T-helper 22 cell (primary cell): ENCODE measurements at places on chromosomes 6 and 20.

DNA sequence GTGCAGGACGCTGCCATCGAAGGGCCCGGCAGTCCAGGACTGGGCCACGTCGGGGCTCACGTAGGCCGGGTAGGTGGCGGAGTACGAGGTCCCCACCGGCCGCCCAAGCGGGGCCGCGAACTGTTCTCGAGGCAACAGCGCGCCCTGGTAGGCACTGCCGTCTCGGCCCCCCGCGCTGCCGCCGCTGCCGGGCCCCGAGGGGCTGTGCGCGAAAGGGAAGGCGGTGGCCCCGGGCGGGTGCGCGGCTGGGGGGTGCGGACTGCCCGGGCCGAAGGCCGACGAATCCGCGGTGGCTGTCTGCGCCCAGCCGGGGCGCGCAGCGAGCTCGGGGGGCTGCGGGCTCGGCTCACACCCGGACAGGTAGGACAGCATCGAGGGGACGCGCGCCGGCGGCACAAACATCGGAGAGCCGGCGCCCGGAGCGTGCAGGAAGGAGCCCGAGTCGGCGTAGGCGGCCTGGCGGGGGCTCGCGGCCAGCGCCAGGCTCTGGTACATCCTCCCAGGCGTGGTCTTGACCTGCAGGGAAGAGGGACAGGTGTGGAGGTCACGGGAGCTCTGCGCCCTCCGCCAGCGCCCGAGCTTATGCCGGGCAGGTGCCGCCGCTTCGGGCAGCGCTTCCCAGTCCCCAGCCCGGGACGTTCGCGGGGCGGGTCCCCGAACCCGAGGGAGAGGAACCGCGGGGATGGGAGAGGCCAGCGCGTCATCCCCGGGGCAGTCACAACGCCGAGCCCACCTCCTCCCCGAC, 596 bp downstream of the GATA5 start:
- DNase-seq, result no peak

GRCh38 chr6:9540534-9541126, 874.2 kb downstream of the TFAP2A start:
- no peak for DNase-seq

DNA sequence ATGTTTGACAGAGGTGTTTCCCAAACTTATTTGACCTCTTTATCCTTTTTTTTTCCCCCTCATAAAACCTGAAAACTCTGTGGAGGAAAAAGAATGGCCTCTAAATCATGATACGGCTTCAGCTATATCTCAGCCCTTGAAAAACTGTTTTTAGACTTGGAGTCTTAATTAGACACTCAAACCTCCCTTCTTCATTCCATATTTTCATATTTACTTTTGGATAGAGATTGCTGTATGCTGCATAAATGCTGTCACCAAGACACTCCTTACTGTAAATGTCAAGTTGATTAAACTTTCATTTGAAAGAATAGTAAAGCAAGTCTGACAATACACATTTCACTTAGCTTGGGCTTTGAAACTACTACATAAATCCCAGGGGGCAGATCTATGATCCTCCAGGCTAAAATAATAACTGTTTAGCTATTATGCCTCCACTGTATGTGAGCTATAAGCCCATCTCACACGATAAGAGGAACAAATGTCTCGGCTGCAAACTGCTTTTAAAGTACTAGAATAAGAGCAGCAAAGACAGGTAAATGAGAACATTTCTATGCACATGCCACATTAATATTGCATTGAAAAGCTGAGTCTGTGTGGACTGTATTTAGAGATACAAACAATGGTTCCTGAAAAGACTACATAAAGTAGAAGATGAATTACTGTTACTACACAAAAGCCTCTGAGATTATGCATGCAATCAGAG, 141.3 kb upstream of the HMGN3 start:
- no peak for DNase-seq

- DNase-seq, result no peak
These were observed at the start of gene KIAA1755 for GRCh38 chr20:38260378-38261053. Gene KIAA1755, minus strand, starts transcription at chr20:38260735. Its CDS starts 235 bp downstream, at chr20:38260500.

DNA sequence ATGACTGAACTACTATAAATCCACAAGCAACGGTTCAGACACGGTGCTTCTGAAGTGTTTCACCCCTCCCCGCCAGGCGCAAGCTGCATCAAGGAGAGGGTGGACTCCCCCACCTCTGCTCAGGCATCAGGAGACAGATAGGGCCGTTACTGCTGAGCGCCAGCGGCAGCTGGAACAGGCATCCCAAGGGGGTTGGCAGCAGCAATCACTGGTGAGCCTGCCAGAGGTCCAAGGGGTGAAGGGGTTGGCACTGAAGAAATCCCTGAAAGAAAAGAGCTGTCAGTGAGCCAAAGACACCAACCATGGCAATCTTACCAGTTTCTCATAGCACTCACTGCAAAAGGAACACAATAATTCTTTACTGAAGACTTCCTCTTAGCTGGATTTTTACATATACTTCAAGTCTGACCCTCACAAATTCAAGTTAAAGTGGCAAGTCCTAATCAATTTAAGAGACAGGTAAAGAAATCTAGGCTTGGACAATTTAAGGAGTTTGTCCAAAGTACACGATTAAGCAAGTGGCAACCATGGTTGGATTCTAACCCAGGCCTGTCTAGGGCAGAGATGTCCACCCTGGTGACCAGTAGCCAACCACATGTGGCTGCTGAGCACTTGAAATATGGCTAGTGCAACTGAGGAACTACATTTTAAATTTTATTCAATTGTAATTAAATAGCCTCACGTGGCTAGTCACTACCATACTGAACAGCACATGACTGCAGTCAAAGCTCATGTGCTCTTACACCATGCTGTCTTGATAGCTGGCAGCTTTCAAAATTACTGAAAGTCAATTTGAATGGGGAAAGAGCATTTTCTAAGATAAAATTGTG, 21.7 kb upstream of the TBC1D20 start:
- no peak for DNase-seq

DNA sequence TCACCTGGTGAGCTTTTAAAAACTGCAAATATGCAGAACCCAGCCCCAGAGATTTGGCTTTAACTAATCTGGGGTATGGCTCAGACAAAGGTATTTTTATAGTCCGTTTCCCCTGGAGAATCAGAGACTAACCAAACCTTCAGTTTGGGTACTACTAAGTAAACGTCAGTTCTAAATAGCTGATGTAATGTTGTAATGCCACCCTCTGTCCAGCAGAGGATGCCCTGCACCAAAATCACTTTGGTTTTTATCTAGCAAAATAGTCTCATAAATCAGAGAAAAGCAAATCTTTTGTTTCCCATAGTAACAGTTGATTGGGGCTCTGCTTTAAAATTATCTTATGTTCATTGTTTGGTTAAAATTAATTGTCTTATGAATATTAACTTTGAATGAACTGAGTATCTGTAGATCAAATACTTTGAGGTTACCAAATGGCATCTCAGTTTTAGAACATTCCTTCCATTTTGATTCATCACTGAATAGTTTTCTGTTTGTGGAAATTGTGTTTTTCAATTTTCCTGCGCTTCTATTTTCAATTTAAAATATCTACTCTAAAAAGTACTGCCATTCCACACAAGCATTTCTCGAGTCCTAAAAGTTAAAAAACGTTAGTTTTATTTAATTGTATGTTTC, 278.3 kb upstream of the PLCB4 start:
- DNase-seq, result no peak

DNA sequence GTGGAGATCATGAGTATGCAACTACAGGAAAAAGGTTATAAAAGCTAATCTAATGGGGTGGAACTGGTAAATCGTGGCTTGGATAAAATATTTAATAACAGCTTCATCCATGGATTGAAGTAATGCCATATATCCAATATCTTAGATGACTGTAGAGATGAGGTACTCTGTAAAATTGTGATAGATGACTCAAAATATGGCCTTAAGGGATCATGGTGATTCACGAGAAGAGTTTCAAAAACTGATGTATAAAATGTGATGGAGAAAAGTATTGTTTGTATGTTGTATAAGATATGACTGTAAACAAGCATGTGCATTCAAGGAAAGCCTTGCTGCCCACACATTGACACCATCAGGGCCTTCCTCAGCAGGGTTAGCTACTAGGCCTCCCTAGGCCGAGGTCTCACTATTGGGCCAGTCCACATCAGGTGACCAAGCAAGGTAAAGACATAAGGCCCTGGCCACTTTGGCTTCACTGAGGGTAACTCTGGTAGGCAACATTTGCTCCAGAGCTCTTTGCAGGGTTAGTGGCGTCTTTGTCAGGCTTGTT, 17.7 kb upstream of the CCN6 start:
- no peak for DNase-seq

DNA sequence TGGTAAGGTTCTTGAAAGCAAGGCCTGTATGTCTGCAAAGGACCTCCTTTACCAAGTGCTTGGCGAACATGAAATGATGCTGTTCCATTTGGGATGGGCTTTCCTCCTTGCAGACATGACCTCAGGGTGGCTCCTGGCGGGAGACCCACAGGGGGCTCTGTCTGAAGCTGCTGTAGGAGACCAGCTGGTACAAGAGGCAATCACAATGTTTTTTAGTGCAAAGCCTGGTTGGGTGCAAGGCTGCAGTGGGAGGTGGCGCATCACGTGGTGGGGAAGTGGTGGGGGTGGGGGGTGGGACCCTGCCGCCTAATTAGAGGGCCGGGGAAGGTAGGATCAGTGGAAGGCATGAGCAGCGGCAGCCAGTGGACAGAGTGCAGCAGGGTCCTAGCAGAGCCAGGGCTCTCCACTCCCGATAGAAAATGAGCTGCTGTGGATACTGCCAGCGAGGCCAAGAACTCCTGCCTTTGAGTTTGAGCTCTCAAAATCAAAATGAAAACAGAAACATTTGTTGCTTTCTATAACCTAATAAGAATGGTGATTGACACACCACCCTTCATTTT, 9.1 kb upstream of the ARMC2 start:
- no peak for DNase-seq

DNA sequence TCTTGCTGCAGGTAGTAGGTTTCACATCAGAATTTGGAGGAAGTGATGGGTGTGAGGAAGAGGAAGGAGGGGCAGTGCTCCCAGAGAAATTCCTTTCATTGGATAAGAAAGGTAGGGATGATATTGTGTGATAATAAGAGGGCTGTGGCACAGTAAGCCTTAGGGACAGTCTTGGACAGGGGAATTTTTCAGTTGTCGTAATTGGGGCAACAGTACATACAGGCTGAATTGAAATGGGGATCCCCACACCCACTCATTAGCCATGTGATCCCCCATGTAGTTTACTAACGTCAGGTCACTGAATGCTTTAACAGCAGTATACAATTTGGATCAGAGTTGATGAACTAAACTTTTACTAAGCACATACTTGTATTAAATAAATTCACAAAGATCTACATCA, 79.4 kb downstream of the FOXO3 start:
- no peak for DNase-seq

DNA sequence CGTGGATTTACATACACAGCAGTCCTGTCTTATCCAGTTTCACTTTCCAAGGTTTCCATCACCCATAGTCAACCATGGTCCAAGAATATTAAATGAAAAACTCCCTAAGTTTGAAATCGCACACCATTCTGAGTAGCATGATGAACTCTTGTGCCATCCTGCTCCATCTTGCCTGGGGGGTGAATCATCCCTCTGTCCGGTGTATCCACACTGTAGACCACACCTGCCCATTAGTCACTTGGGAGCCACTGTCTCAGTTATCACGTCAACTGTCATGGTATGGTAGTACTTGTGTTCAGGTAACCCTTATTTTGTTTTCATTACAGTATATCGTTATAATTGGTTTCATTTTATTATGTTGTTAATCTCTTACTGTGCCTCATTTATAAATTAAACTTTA, 38.5 kb downstream of the PTGIS start:
- no peak for DNase-seq

DNA sequence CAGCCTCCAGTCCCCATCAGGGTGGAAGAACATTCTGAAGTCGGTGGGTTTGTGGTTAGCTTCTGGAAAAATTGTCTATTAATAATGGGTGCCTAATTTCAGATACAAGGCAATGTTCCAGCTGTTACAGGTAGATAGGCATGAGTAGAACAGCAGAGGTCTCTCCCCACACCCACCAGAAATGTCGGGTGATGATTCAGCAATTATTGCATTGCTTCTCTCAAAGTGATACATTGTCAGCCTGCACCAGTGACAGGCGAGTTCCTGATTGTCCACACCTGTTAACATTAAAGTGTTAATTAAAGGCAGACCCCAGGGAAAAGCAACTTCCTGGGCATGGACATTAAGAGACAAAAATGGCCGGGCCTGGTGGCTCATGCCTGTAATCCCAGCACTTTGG, 18.9 kb upstream of the CLVS2 start:
- no peak for DNase-seq

GRCh38 chr20:56793916-56794315, 164.8 kb downstream of the TFAP2C start:
- DNase-seq, result no peak

DNA sequence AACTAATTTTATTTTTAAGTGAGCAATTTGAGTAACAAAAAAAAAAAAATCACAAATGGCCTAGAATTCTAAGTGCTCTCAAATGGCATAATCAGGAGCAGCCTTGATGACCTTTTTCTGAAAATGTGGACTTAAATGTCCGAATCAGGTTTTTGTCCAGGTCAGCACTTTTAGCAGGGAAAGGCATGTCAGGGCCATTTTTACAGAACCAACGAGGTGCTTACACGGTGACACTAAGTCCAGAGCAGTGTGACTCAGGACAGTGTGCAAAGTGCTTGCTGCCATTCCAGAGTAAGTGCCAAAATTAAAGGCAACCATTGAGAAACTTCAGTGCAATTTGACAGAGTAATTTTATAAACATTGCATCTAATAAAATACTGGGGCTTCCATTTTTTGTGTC, 127.8 kb downstream of the KIF16B start:
- DNase-seq, result no peak

DNA sequence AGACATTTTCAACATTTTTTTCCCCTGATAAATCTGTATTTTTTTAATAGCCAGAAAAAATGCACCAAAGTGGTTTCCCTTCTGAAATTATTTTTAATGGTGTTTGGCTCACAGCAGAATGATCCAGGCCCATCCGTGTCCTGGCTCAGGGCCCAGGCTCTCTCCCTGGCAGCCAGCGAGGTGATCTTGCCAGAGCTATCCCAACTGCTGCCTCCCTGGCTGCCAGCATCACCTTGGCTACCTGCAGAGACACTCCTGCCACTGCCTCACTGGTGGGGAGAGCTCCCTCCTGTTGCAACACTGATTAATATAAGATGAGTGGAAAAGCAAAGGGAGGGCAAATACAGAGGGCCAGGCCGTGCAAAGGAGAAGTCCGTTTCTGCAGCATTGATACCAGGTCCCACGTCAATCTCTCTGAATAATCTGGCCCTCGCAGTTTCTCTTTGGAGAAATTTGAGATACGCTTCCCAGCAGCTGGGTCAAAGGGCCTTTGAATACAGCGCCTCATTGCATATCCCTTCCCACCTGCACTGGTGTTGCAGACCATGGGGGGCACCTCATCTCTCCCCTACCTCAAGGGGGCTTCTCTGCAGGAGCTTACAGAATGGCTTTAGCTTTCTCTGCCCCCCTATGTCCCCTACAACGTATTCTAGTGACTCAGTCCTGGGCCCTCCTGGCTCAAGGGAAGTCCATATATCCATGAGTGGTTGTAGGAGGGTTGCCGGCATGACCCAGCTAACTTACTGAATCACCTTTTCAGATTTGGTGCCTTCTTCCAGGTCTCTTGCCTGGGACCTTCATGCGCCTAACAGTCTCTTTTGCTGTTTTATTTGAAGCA, 12.8 kb upstream of the DSTN start:
- DNase-seq, result no peak
